ENCODE measurements at places on chromosomes 7 and 10. TPM values are rescaled to one million over a fixed set of nuclear protein-coding genes. Genes with fewer than 3 reads are reported as not detected.

DNA sequence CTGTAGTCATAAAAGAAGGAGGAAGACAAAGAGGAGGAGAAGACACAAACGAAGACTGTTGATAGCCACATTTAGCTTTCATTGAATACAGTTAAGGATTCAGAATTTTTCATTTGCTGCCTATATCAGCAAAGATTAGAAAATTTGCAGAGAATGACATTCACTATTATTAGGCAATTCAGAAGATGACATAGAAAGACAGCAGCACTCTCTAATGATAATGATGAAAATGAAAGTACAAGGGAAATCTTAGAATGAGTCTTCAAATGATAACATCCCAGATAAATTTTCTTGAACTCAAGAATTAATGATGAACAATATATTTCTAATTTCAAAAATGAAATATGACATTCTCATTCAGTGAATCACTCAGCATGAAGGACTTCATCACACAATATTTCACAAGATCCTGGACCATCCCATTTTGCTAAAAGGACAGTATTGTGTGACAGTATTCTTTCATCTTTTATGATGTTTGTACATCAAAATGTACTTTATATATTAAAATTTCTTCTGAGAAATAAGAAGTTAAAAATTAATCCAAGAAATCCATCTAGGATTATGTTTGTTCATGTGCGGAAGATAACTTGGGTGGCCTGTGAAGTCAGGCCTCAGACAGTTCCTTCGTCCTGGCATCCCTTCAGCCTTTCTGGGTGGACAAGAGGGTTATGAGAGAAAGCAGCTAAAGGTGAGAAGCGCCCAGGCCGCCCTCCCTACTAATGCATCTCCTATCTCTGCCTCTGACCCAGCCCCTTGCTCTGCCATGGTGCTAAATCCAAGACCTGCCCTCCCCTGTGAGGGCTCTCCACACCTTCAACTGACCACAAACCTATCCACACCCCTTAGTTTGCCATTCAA, 47.4 kb upstream of the CAMK2B start:
- DNase-seq, result no peak

Gene SNCG
- 8.8 TPM for total RNA-seq

Gene SVOPL
- total RNA-seq, result not detected

Gene ZNF485
- total RNA-seq, result 1.4 TPM

- DNase-seq, result no peak
Observed at GRCh38 chr10:103452506-103453230, 498 bp upstream of the CALHM2 start.

GRCh38 chr7:20749906-20750305, 36.8 kb downstream of the SP8 start:
- DNase-seq, result no peak

GRCh38 chr7:47335557-47336471, 246.1 kb downstream of the TNS3 start:
- peak; percentile 26 for DNase-seq

DNA sequence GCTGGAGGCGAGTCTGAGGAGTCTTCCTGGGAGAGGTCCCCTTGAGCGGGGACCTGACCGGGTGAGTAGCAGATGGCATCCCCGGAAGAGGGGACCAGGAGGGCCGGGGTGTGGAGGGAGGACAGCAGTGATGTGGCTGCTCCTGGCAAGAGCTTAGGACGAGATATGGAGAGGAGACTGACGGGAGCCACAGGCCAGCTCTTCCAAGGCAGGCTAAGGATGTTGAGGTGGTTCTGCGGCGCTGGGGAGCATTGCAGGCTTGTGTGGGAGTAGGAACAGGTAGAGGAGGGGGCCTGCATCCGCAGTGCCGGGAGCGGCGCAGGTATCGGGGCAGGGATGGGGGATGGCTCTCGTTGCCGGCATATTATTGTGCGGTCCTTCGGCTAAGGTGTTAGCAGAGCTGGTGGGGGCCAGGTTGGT, 76.7 kb upstream of the ANLN start:
- no peak for DNase-seq

GRCh38 chr10:2837674-2838073, 229.7 kb upstream of the PFKP start:
- DNase-seq, result no peak

- DNase-seq, result peak; percentile 23
Observed at GRCh38 chr10:112374724-112375541, 1.0 kb downstream of the ACSL5 start.

Gene CPEB3
- 0.69 TPM for total RNA-seq

DNA sequence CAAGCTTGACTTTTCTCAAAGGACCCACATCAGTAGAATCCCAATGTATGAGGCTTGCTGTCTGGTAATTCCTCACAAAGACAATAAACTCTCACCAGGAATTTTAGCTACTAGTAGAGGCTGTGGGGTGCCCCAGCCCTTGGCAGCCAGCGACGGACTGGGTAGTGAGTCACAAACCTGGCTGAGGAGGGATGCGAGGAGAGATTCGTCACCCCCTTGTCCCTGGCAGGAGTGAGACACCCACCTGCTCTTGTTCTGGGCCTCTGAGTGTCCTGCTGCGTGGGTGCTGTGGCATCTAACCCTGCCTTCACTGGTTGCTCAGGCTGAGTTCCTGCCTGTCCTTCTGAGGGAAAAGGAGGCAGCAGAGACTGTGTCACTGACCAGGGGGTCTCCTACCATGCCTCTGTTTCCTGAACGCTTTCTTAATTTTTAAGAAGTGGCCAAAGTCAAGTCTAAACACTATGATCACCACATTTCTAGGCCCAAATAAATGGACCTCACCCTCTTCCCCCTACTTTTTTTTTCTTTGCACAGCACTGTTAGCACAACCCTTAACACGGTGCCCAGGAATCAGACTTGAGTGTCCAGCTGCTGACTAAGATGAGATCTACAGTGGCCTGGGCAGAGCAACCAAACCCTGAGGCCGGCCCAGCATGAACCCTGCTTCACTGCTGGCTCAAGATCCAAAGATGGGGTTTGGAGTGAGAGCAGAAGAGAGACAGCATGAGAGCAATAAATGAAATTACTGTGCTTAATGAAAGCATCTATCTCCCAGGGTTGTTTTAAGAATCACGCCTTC, 146.4 kb downstream of the ANLN start:
- DNase-seq, result peak; percentile 95

Gene MMRN2
- not detected for total RNA-seq

Data from A172 (cell line).